Glomerular endothelial cell (primary cell): ENCODE measurements at places on chromosomes 4 and X. TPM values are rescaled to one million over a fixed set of nuclear protein-coding genes. Genes with fewer than 3 reads are reported as not detected.

DNA sequence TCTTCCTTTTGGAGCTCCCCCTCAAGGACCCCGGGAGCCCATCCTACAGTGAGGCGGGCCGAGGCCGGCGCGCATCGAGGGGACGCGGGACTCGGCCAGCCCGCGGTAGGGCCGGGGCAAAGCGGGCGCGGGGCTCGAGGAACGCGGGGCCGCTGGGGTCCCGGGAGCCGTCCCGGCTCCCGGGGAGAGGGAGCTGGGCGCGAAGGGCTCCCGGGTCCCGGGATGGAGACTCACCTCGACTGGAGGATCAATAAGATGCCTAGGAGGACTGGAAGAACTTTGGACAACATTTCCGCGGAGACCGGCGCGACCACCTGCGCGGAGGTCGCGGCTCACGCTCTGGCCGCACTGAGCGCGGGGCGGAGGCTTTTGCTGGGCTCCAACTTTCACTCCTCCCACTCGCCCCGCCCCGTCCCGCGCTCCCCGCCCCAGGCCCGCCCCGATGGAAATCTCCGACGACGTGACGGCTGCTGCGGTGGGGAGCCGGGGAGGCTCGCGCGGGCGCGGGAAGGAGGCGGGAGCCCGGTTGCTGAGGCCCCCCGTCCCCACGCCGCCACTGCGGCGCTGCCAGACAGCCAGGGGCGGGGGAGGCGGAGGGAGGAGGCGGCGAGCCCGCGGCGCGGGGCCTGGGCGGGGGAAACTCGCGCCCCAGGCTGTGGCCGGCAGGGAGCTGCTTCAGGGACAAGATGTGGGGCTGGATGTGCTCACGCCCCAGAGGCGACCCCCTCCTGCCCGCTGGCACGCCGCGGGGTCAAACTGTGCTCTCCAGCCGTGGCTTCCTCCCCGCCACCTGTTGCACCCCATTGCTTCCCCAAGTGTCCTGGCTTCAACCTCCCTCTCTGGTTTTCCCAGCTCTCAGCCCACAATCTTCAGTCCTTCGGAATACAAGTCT is at the start of gene GABRE:
Gene GABRE (minus strand): TSS at position 341 of the 892 bp plus-strand sequence. CDS start 51 bp downstream, at position 290.
- DNase-seq, result no peak

DNA sequence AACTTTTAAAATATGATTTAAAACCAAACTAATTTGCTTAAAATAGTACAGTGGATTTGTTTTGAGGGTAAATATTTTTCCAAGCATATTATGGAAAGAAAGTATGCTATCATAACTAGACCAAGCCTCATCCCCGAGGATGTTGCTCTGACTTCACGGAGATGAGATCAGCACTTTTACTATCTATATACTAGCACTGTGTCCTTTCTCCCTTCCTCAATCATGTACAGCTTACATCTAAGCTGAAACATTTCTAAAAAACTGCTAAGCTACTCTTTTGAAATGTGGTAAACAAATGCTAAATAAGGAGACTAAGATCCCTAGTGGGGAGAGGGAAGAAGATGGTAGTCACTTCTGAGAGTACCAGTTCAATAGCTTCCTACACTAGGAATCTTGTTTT is 23.8 kb downstream of the AMMECR1 start:
- no peak for DNase-seq

DNA sequence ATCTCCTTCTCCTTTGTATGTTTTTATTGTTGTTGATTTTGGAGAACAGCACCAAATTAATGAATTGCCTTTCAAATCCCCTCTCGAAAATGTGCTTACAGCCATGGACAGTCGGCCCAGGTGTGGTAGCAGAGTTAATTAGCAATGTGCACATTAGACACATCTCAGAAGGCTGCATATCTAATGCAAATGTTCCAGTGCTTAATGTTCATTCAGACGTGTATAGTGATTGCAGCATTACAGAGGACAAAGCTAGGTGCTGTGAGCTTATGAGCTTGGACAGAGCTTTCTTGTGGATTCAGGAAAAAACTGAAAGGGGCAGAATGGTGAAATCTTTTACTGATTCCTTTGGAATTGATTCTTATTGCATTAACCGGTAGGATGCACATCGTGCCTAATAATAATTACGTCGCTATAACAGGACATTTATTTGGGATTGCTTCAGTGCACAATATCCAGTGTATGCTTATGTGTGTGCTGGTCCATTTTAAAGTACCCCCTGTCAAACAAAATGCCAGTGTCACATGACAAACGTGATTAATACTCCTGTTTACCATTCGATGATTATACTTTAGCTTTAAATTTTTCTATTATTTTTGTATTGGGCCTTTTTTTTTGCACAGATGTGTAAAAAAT is 552.9 kb upstream of the EPHA5 start:
- DNase-seq, result no peak

DNA sequence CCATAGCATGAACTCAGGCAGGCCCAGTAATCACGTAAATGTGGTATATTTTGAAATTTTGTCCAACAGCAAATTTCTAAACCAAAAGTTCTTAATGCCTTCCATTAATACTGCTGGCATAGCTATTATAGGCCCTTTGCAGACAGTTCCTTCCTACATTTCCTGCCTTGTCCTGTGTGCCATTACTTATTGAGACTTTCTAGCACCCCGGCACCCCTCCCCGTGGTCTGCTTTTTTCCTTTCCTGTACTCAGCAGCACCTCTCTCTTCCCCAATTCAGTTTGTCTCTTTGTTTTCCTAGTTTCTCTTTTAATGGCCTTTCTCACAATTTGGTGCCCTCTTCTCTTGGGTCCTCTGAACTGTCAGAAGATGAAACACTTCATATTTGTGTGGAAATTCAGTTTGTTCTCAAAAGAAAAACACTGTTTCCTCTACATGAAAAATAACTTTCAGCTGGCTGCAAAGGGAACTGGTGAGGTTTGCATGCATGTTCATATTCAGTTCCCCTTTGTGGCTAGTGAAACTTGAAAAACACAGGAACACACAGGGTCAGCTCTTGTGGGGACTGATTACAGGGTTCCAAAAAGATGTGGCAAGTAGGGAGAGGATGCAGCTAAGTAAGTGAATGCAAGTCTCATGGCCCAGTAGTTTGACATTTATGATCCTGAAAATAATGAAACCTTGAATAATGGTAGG is 17.1 kb downstream of the GPR34 start:
- no peak for DNase-seq

- DNase-seq, result no peak
These were observed 33.0 kb downstream of the SNCA start for GRCh38 chr4:89803915-89804314.

DNA sequence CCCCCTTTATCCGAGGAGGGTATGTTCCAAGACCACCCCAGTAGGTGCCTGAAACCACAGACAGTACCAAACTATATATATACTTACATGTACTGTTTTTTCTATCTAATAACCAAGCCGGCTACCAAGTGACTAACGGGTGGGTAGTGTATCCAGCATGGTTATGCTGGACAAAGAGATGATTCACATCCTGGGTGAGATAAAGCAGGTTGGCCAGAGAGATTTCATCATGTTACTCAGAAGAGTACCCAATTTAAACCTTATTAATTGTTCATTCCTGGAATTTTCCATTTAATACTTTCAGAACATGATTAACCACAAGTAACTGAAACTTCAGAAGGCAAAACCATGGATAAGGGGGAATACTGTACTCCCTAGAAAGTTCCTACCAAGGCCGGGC is 46.5 kb downstream of the RFC1 start:
- DNase-seq, result no peak

GRCh38 chrX:97616883-97617530 is 733.3 kb downstream of the RPA4 start:
- no peak for DNase-seq

DNA sequence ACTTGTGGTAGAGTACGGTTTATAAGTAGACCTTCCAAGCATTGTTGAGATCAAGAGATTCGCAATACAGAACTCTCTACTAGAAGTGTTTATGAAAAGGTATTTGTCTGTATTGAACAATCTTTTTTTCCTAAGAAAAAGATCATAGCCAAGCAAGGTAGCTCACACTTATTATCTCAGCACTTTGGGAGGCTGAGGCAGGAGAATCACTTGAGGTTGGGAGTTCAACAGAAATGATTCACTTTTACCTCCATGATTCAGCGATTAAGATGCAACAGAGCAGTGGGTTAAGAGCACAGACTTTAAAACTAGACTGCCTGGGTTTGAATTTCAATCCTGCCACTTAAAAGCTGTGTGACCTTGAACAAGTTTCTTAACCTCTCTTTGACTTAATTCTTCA is 74.3 kb downstream of the TMEM156 start:
- DNase-seq, result no peak

DNA sequence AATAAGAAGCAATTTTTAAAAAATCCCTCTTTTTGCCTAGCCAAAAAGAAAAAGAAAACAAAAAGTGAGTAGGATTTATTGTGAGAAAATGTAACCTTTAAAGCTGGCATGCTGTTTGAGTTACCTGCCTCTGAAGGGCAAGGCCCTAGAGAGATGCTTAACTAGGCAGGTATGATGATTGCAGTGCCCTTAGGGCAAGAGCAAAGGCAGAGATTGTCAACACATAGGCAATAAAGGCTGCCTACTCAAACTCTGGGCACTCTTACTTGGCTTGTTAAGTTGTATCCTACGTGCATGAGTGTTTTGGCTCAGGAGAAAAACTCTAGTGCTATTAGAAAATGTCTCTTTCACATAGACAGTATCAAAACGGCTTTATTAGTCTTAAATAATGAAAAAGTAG is 306.0 kb downstream of the RPA4 start:
- no peak for DNase-seq

GRCh38 chrX:153400146-153401132 is 711 bp downstream of the PNMA6E start:
- DNase-seq, result no peak

DNA sequence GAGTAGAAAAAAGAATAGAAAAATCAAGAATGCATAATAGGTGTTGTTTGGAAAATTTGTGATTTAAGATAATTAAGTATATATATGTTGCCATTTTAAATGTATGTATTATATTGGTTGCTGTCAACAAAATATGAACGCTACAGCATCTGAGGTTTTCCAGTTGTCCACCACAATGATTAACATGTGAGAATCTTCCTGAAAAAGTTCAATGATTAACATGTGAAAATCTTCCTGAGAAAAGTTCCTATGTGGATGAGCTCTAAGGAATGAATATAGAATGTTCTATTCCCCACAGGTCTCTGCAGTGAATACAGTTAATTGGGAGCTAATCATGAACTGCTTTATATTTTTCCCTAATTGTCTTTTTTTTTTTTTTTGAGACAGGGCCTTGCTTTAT is 214.7 kb downstream of the CBR4 start:
- DNase-seq, result no peak

DNA sequence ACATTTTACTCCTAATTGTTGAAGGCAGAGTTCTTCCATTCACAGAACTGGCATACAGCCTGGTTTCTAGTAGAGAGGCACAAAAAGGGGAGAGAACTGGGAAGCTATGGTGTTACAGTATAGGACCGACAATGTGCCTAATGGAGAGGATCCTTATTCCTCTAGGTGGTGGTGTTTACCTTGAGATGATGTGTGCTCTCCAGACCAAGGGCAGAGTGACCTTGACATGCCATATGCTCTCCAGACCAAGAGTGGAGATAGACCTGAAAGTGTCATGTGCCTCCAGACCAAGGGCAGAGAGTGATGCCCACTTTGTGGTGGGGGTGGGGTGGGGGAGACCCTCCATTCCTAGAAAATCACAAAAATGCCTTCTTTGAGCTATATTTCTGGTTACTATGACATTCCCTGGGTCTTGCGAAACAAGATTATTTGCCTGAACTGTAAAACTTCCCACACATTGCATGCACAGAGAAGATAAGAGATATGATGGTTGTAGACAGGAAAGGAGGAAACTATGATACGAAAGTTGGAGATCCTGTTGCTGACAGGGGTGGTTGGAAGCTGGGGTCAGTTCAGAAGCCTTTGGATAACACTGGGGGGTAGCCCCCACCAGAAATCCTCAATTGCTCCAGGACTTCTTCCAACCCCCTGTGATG is 119.7 kb downstream of the TEX13C start:
- no peak for DNase-seq

Gene TEC
- 0.24 and 0.29 TPM in 2 replicates for total RNA-seq

- no peak for DNase-seq
These were observed 435.6 kb downstream of the TMA16 start for GRCh38 chr4:163930086-163930485.

DNA sequence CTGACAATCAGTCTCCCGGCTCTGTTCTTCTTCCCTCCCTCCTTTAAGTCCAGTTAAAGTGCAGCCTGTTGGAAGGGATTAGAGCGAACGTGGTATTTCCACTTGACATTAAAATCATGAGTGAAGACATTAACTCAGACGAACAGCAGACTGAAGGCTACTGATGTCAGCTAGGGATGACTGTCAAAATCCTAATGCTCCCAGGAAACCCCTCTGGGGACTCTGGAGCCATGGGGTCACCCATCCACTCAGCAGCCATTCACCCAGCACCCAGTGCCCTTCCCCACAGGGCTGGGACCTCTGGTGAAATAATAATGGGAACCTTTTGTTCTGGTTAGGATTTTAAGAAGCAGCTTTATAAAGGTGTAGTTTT is 113.9 kb downstream of the DRD5 start:
- no peak for DNase-seq

DNA sequence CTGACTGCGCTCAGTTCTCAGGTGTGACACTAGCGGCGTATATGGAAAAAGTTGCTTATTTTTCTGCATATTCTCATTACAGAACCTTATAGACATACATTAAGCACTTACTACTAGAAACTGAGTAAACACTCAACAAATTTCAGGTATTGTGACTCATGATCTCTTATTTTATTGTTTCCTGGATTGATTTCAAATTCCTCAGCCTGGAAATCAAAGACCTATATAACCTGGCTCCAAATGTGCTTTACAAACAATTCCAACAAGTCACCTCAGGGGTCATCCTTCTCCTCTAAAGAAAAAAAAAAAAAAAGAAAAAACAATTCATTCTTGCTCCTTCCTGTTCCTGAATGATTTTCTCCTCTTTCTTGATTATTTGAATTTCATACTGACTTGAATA is 152.3 kb downstream of the ADAM29 start:
- no peak for DNase-seq

GRCh38 chrX:134622056-134622812 is 36.0 kb downstream of the PLAC1 start:
- peak; percentile 75 for DNase-seq

- no peak for DNase-seq
These were observed 63.3 kb downstream of the DOCK11 start for GRCh38 chrX:118558926-118559325.

DNA sequence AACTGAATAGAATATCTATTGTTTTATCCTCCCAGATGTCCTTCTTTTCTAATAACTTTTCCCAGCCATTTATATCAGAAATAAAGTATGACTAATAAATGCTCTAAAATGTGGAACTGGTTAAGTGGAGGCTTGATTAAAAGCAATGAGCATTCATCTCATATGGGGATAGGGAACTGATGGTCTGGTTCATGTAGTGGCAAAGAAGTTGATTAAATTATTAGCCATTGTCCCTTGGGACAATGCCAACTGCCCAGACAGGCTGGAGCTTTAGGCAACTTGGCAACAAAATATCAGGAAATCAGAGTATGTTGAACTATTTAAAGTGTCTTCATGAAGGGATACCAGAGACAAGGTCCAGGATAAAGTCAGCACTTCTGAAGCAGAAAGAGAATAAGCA is 24.2 kb downstream of the TRO start:
- DNase-seq, result no peak

DNA sequence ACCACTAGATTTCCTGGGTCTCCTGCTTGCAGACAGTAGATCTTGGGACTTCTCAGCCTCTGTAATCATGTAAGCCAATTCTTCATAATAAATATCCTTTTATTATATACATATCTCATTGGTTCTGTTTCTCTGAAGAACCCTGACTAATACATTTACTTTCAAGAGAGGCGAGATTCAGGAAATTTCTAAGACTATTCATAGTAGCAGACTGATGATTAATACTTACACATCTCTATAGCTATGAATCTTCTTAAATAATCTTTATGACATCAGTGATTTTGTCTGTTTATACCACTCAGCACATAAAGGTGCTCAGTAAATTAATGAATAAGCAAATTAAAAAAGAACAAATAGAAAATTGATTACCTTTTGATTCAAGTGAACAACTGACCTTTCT is 682.3 kb upstream of the GRID2 start:
- DNase-seq, result no peak
